Type B pancreatic cell (in vitro differentiated cells): ENCODE measurements at places on chromosomes 6 and 20.

DNA sequence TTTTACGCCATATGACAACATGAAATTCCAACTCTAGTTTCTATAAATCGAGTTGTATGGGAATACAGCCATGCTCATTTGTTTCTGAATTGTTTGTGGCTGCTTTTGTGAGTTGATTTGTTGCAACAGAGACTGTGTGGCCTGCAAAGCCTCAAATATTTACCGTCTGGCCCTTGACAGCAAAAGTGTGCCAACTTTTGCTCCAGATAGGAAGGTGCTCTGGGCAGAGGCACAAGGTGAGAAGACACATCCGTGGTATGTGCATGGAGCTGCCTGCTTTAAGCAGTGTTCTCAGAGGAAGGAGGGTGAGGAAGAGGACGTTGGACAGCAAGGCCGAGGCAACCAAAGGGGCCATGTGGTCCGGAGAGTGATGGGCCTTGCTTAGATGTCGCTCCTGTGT is 57.4 kb downstream of the IYD start:
- no peak for DNase-seq

DNA sequence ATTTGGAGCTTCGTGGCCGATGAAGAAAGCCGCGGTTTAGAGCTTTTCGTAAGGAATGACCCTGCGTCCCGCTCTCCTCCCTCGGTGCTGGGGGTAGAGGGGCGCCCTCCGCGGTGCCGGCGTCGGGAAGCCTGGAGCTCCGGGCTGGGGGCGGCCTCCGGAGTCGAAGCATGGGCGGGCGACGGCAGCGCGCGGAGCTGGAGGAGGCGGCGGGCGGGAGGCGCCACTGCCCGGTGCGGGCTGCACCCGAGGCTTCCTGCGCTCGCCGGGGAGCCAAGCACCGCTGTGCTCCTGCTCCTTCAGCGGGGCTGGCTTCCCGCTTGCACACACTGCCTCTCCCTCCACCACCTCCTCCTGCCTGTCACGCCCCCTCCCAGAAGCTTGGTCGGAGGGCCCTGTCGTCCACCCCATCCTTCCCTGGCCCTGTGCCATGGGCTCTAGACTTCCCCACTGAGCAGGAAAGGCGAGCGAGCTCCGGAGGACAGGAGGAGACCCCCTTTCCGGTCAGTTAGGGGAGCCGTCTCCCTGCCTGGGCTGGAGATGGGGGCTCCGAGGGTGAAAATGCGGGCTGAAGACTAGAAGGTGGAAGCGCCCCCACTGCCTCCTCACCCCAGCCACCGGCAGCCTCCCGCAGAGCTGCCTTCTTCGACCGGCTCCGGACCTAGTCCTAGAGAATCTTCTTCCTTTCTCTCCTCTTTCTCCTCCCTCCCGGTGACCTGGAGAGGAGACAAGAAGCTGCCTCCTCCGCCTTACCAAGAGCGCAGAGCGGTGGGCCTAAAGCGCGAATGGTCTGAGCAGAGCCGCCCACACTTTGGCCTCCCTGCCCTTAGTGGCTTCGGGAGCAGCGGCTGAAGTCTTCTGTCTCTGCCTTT is 1.8 kb downstream of the CDH4 start:
- DNase-seq: no peak

DNA sequence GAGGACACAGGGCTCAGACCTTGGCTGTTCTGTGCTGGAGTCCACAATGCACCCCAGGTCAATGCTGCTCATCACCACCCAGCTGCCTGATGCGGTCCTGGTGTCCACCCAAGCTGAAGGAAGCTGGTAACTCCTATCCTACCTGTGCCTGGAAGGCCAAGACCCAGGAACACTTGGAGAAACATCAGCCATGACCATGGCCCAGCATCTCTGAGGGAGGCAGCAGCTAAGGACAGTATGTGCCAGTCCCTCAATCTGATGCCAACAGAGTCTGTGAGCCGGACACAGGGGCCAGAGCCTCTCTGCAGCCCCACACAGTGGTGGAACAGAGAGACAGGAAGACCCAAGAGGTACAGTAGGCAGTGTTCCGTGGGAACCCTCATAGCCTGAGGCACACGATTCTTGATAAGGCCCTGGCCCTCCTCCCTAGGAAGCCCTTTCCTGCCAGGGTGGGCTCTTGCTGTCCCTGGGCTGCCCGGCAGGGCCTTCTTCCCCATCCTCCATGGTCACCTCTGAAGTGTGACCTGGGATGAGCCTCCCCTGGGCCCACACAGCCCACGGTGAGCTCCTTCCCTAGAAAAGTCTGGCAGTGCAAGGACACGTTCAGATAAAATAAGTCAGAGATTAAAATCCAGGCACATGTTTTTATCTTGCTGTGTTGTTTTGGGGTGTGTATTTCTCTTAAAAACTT is 170.7 kb downstream of the THBS2 start:
- DNase-seq: no peak

GRCh38 chr20:6265204-6265904 is 142.5 kb upstream of the FERMT1 start:
- no peak for DNase-seq

DNA sequence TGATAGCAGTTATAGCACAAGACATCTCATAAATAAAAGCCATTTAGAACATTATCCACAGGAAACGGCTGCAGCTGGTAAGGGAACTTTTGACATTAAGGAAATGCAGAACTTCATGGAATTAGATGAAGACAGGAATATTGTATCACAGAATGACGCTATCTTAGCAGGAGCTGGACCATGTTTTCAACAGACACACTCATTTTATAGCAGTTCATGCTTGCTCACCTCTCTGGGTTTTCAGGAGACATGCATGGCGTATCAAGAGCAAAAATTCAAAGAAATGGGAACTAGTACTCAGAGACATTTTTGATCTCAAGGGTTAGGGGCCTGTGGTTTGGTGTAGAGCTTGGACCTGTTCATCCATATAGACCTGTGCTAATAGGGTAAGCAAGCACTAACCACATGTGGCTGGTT is 125.0 kb downstream of the FYN start:
- no peak for DNase-seq

DNA sequence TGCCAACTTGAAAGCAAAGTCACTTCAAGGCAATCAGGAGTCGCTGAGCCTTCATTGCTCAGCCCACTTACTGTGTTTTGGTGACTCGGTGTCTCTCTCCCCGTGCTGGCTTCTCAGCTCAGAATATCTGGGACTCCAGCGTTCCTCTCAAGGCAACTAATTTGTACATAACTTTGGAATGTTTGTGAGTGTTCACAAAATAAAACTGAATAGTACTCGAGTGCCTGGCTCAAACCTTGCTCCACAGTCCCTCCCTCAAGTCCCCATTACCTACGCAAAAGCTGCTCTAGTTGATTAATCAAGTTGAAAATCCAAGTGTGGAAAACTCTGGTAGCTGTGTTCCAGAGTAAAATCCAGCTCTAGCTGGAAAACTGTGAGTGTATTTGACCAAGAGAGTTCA is 8.6 kb downstream of the IPCEF1 start:
- DNase-seq: no peak

DNA sequence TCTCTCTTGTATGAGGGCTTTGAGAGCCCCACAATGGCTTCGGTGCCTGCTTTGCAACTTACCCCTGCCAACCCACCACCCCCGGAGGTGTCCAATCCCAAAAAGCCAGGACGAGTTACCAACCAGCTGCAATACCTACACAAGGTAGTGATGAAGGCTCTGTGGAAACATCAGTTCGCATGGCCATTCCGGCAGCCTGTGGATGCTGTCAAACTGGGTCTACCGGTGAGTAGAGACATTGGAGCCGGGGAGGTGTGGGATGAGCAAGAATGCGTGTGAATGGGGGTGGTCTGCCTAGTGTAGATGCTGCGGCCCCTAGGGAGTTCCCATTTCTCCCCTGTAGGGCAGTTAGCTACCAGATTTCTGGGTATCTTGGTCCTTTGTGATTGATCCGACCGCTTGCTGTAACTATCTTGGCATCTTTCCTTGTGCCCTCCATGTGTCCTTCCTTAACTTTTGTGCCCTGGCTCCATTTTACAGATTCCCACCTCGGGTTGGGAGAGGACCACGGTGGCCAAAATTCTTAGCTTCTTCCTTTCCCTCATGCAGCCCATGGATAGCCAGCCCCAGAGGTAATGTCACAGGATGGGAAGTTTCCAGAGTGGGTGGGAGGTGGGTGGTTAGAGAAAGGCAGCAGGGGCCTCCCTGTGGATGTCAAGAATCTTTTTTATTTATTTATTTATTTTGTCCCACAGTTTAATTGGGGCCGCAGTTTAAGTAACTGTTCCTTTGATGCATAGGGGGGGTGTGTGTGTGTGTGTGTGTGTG is 6.3 kb downstream of the BRD2 start:
- DNase-seq: no peak

- DNase-seq: no peak
Measured at GRCh38 chr6:157987788-157988699, 6.4 kb downstream of the SYNJ2 start.

- no peak for DNase-seq
Measured at GRCh38 chr6:156994215-156995076, 217.3 kb downstream of the ARID1B start.

DNA sequence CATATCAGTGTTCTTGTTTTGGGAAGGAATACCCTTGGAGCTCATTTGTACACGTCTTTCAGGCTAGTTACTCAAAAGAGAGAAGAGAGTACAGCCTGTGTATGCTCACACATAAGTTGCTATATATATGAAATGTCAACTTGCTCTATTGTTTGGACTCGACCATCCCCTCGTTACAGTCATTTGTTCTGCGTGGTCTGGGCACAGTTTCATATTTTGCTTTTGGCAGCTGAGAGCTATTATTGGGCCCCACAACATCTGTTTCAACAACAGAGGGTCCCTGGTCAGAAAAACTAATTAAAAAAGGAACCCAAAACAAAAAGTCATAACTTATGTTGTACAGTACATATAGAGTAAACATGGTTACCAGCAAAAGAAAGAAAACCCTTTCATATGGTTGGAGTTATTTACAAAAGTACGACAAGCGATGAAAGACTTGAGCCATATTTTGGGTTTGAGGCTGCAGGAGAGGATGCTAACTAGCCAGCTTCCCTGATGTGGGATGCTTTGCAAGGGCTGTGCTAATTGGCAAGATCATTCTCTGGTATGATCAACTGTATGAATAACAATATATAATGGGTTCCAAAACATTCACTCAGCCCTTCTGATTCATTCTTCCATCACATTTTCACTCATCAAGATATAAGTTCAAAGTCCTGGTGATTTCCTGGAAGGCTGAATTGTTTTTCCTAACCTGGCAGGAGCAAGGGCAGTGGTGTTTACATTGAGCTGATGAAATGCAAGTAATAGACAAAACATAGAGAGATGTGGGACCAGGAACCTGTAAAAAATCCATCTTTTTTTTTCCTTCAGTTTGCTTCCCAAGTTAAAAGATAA is 137.9 kb downstream of the RPS12 start:
- no peak for DNase-seq

- no peak for DNase-seq
Measured at GRCh38 chr6:3850451-3851203, 1.5 kb downstream of the FAM50B start.

GRCh38 chr20:5668529-5668868 is 81.7 kb upstream of the SHLD1 start:
- no peak for DNase-seq

GRCh38 chr20:15805154-15805553 is 768.1 kb downstream of the KIF16B start:
- DNase-seq: no peak

DNA sequence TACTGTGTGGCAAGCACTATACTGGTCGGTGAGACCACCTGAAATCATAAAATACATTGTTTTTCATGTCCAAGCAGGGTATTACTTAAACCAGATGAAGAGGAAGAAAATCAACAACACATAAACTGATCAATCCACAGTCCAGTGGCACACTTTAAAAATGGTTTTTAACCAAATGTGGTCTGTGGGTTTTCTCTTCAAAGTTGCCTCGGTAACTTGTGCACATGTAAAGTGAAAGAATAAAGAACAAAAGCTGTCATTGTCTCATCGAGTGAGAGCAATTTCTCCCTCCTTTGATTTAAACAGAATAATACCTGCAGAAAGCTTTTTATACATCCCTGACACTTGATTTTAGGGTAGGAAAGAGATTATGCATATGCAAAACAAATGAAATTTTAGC is 3.7 kb downstream of the FLRT3 start:
- DNase-seq: no peak

- no peak for DNase-seq
Measured at GRCh38 chr20:19897891-19898290, 119.3 kb upstream of the NAA20 start.

- DNase-seq: no peak
Measured at GRCh38 chr6:11326116-11326515, 93.6 kb upstream of the NEDD9 start.

DNA sequence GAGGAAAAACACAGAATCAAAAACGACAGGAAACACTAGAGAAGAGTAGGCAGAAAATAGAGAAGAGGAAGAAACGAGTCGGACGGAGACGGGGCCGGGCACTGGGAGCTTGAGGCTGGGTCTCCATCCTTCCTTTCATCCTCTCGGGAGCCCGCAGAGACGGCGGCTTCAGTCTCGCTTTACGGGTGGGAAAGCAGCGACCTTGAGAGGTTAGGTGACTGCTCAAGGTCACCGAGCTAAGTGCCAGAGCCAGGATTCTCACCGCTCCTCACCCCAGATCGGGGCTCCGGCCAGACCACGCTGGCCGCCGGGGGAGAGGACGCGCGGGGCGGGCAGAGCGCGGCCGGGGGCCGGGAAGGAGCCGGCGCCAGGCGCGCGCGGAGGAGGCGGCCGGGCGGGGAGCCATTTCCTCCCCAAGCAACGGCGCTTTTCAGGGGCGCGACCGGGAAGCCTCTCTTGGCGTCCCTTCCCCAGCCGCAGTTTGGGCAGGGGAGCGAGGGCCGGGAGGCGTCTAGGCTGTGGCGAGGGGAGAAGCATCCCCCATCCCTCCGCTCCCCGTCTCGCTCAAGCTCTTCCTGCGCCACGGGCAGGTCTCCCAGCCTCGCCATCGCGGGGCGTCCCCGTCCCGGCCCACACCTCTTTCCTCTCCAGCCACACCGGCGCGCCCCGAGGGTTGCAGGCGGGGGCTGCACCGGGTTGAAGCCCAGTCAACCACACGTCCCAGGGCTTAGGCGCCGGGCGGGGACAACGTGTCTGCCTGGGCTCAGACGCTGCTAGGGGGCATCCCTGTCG is 24.1 kb upstream of the MAP3K7 start:
- DNase-seq: peak; percentile 75
